ENCODE measurements at places on chromosomes 7 and 10.

GRCh38 chr10:76297358-76297757 is 865.9 kb downstream of the LRMDA start:
- DNase-seq, result no peak

DNA sequence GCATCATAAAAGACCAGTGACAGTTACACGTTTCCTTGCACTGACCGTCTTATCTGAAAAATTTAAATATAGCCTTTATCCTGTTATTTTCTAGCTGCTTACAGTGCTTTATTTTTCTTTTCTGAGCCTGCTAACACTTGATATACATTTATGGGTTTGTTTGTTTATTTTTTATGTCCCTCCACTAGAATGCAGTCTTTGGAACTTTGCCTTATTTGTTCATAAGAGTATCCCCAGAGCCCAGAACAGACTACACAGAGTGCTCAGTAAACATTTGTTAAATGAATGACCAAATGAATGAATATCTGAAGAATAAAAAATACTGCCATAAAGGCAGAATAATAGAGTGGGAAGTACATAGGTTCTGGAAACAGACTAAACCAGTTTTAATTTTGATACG is 202.3 kb upstream of the LRRN3 start:
- no peak for DNase-seq

- DNase-seq, result peak; percentile 78
Measured at GRCh38 chr7:150898475-150899011, 46.2 kb downstream of the AOC1 start.

GRCh38 chr10:100744136-100744986 is 1.0 kb upstream of the PAX2 start:
- no peak for DNase-seq

- no peak for DNase-seq
Measured at GRCh38 chr10:125096975-125097374, 63.4 kb downstream of the CTBP2 start.

DNA sequence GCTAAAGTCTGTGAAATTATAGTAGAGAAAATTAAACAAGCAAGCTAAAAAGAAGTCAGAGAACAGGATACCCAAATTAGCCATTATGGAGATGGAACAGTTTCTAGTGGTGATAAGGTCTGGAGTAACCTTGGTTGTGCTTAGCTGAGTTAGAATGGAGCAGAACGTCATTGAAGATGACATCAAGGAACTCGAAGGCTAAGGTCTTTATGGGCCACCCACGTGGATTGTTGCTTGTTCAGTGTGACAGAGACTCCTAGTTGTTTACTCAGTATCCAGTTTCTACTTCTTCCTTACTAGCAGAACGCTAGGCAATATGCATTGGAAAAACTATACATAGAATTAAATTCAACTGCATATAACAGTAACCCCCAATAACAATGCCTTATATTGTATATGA is 39.7 kb downstream of the AHCYL2 start:
- no peak for DNase-seq

DNA sequence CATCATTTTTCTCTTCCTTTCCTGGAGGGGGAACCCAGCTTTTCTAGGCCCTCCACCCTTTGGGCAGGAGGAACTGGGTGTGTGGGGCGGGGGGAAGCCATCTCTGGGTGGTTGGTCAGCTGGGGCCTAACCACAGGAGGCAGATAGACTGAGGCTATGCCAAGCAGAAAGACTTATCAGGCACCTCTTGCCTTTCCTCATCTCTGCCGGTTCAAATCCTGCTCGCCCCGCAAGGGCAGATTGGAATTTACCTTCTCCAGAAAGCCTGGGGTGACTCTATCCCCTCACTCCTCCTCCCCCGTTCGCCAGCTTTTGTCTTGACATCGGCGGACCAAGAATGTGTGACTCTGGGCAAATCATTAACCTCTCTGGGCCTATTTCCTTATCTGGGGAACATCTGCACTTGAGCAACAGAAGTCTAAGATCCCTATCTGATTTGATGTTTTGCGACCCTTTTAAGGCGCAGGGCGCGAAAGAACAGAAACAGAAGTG is 584 bp upstream of the GARS1 start:
- no peak for DNase-seq

DNA sequence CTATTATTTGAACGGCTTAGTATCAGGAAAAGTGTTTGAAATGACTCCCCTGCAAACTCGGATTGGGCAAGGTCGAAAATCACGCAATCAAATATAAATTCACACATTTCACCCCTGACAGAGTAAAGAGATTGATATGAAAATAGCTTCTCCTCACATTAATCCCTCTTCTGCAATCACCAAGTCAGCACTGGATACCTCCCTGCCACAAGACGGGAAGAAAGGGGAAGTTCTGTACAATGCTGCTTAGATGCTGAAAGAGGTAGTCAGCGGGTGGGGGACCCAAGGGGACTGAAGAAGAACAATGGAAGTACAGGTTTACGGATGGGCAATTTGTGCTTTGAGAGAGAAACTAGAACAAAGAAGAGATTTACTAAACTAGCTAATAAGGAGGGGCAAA is 72.0 kb upstream of the ANK3 start:
- no peak for DNase-seq

DNA sequence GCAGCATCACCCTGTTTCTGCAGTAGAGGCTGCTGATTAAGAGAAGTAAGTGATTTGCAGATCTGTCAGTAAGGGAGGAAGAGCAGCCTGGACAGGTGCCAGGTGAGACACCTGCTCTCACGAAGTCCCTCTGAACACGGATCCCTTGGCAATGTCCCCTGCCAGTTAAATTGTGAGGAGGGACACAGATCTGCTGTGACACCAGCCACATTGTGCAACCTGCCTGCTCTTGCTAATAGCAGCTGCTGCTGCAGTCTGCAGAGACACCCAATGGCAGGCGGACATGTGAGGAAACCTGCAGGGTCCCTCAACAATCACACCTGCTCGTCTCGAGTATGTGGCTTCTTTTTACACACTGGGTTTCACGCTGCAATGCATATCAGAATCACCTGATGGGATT is 31.9 kb downstream of the ANXA11 start:
- no peak for DNase-seq

DNA sequence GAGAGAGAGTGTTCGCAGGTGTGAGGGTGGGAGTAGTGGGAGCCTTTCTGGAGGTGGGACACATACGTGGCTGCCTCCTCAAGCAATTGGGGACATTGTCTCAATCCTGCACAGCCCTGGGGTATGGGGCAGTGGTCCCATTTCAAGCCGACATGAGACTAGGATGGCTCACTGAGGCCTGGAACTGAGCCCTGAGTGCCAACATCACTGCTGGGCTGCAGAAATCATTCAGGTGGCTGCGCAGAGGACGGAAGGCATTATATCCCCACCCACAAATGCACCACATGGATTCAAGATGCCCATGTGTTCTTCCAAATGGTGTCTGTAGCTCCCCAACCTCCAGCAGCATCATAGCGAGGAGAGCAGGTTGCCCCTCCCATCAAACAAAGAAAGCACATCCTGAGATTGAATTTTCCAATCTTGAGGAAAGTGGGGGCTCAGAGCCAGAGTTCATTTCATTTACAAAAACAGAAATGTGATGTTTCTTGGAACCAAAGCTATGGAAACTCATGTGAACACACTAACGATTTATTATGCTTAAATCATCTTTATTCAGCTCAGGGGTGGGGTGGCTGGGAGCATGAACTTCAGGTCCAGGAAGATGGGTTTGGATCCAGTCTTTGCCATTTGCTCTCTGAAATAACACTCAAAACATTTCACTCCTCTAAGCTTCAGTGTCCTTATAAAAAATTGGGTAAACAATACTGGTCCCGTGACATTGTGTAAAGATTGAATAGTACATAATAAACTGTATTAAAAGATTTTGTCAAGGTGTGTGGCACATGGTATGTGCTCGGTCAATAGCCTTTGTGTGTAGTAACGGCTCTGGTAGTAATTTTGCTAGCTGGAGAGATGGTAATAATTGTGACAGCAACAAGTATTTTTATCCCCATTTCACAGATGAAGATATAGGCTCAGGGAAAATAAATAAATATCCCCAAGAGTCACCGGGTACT is 4.6 kb downstream of the SFTPA2 start:
- DNase-seq, result no peak

GRCh38 chr10:97475936-97476594 is 22.2 kb downstream of the MMS19 start:
- DNase-seq, result no peak

DNA sequence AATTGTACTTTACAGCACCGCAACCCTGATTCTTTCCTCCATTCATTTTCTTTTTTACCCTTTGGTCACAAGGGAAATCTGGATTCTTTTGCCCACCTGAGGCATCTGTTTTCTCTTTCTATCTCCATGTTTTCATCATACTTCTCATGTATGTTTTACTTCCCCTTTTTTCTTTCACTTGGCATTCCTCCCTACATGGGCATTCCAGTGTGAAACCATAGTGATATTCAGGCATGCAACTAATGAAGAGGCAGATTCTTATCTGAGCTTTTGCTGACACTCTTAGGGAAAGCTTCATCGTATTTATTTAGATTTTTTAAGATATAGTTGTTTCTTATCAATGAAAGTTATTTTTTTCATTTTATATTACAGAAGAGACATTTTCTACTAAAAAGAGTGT is 405.2 kb upstream of the TEX47 start:
- no peak for DNase-seq

- DNase-seq, result peak; percentile 19
Measured at GRCh38 chr10:121926671-121927317, 1.0 kb downstream of the ATE1 start.

GRCh38 chr7:86913709-86914108 is 145.7 kb downstream of the ELAPOR2 start:
- no peak for DNase-seq

- DNase-seq, result no peak
Measured at GRCh38 chr7:135768467-135768866, 19.9 kb upstream of the FAM180A start.

DNA sequence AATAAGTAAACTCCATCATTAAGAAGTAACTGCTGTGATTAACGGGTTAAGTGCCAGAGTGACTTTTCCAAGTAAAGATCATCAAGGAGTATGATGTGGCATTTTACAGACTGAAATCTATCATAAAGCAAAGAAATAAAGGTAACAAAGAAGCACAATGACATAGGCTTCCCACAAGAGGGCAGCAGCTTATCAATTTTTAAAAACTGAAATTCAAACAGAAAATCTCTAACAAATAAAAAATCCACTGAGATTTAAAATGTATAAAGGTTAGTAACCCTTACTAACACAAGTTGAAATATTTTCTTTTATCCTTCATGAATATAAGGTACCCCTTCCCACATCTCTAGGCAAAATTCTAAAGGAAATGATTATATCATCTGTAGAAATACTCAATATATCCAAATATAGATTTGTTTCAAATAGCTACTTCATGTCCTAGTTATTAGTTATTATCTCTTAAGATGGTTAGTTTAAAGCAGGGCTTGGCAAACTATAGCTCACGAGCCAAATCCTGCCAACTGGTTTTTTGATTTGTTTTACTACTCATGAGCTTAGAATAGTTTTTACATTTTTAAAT is 29.2 kb downstream of the FAM3C start:
- peak; percentile 64 for DNase-seq

DNA sequence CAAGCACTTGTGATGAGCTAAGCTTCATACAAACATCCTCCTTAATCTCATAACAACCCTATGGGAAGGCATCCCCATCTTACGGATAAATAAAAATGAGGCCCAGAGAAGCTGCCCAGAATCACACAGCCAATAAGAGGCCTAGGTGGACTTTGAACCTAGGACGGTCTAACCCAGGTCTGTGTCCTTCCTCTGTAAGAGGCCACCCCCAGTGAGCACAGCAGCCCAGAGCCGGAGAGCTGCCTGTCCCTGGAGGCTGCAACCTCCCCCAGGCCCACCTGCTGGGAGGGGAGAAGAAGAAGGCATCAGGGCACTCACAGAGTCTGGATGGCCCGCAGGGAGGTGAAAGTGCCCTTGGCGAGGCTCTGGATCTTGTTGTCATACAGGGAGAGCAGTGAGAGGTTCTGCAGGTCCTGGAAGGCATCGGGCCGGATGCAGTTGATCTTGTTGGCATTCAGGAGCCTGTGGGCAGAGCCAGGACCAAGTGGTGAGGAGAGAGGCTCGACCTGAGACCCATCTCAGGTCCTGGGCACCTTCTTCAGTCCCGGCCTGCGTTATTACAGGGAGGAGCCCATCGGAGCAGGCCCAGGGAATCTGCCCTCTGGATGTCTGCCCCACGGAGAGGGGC is 129.6 kb downstream of the SLIT1 start:
- DNase-seq, result no peak

DNA sequence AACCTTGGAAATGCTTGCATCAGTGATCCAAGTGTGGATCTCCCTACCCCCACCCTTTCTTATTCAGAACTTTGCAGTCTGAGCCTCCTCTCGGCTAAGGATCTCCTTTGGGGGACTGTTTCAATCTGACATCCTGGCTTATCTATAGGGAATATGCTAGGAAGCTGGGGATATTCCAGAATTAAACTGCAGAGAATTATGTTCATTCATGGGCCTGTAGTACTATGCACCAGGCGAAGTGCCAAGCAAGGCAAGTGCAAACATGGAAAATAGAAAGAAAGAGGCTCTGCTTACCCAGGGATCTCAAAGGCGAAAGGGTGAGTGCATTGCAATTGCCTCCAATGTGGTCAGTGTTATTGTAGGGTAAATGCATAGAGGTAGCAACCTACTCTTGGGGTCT is 96.5 kb downstream of the CACNB2 start:
- DNase-seq, result no peak

DNA sequence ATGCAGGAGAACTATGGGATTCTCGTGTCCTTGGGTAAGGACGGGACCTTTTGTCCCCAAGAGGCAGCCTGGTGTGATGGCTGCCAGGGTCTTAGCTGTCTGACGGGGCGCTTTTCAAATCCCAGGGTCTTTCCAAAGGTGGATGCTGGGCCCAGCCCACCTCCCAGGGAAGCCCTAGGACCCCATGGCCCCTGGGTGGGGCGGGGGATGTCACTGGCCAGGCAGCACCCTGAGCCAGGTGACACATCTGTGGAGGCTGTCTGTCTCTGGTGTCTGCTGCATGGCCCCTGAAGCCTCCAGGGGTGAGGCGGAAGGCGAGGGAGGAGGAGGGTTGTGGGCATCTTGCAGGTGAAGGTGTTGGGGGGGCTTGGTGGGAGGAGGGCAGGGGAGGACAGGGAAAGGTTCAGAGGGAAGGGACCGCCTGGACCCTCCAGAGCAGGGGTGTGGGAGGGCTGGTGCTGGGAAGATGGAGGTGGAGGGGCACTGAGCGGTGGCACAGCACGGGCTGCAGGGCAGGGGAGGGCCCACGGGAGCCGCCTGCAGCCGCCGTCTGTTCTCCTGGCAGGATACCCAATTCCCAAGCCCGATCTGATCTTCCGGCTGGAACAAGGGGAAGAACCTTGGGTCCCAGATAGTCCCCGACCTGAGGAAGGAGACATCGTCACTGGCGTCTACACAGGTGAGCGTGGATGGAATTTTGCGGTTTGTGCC is 7.0 kb downstream of the ZNF316 start:
- no peak for DNase-seq
